ENCODE measurements at places on chromosomes 5 and 9. TPM values are rescaled to one million over a fixed set of nuclear protein-coding genes. Genes with fewer than 3 reads are reported as not detected.

The DDX4 gene
- not detected for total RNA-seq

The HDAC3 gene
- total RNA-seq: 80.0 TPM

The ANKRD31 gene
- 0.22 TPM for total RNA-seq

The SEMA5A gene
- not detected for total RNA-seq

GRCh38 chr5:124055751-124056150, 543.8 kb downstream of the CSNK1G3 start:
- DNase-seq: no peak

DNA sequence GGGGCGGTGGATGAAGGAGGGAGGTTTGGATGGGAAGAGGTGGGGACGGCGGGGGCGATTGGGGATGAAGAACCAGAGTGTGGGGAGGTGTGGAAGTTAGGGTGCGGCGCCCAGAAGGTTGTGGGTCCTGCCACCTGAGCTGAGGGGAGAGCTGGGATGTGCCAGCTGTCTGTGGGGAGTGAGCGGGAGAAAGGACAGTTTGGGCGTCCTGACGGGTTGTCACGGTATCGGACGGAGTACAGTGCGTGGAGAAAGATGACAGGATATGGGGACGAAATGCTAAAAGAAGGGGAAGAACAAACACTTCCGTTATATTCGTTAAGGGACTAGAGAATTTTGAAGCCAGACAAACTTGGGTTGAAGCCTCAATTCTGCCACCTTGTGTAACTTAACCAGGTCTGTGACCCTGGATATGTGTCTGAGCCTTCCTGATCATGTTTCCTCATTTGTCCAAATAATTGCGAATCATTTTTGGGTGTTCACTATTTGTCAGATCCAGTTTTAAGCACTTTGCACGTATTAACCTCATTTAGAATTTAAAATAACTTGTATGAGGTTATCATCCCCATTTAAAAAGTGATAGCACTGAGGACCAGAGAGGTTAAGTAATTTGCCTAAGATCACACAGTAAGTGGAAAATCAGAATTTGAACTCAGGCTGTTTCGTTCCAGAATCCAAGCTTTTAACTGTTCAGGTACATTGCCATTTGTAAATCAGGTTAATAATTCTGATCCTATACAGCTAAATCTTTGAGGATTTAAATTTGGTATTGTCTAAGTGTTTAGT, 689 bp downstream of the CNTRL start:
- DNase-seq: no peak

DNA sequence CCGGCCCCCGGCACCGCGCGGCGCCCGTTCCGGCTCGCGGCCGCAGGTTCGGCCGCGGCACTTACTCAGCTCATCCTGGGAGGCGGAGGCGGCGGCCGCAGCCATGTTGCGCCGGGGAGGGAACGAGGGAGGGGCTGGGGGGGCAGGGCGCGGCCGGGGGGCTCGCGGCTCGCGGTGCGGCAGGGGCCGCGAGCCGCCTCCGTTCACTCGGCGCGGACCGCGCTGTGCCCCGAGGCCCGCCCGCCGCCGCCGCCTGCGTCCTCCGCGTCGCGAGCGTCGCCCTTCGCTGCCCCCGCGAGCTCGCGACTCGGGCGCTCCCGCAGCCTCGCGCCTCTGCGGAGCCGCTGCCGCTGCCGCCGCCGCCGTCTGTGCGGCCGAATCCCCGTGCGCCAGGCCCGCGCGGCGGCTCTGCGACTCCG, 735 bp downstream of the ECPAS start:
- peak; percentile 65 for DNase-seq

GRCh38 chr5:173293817-173294672, 34.2 kb downstream of the STC2 start:
- DNase-seq: peak; percentile 66

DNA sequence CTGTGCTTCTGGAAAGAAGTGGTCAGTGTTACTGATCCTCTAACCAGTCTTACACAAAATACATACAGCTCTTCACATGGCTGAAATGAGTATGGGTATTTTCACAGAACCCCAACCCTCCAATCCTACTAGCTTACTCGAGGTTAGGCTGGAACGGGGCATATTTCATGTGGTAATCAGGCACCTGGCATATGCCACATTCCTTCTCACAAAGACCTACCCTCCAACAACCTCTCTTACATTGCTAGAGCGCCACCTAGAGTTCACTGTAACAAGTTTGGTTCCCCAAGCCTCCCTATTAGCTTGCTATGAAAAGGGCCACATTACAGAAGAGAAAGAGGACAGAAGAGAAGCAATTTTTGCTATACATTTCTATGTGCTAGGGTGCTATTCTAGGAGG, 597.3 kb downstream of the PRELID2 start:
- no peak for DNase-seq

DNA sequence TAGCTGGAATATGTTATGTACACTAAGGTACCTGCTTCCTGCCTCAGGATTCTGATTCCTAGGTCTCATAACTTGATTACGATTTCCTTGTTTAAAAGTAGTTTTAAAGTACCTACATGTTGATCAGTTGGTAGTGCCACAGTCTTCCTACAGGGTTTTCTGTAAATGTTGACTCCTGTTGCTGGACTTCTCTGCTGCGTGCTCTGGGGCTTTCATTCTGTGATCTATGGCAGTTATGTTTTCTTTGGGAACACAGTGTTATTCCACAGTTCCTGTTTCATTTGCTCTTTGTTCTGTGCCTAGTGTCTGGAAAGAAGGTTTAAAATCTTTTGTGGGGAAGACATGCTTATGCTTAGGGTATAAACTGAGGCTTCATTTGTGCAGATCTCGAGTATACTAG, 343.5 kb downstream of the PLK2 start:
- DNase-seq: no peak

Data from natural killer cell treated with Interleukin-12 subunit alpha and Interleukin-12 subunit beta and Interleukin-15 and Interleukin-18, amount 100 ng/mL, for 72 hours (primary cell).